Muscle of leg (tissue), 16 donors: ENCODE measurements at places on chromosomes 11 and 22. TPM values are rescaled to one million over a fixed set of nuclear protein-coding genes. Genes with fewer than 3 reads are reported as not detected.
A peak's percentile ranks its signal among the peaks of the same experiment; 100 is the strongest.

SCGB1D2 gene
- not detected for polyA plus RNA-seq

DNA sequence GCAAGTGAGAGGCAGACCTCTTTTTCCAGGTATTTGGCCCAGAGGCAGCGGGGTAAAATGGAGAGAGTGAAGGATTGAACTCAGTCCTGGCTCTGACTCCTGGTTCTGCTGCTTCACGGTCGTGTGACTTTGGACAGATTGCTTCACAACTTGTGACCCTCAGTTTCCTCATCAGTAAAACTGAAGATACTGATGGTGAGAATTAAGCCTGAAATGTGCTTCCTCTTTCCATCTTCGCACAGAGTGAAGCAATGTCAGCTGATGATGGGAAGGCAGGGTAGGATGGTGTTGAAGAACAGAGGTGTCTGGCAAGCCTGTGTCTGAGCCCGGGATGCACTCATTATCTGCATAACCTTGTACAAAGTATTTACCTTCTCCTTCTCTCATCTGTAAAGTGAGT is 59.0 kb downstream of the UBASH3B start:
- no peak for DNase-seq

- DNase-seq, result no peak
Measured at GRCh38 chr22:46681010-46681409, 57.0 kb downstream of the CERK start.

DEPDC7 gene
- 16.7 TPM for polyA plus RNA-seq

ROBO4 gene
- 37.4 TPM for polyA plus RNA-seq

DNA sequence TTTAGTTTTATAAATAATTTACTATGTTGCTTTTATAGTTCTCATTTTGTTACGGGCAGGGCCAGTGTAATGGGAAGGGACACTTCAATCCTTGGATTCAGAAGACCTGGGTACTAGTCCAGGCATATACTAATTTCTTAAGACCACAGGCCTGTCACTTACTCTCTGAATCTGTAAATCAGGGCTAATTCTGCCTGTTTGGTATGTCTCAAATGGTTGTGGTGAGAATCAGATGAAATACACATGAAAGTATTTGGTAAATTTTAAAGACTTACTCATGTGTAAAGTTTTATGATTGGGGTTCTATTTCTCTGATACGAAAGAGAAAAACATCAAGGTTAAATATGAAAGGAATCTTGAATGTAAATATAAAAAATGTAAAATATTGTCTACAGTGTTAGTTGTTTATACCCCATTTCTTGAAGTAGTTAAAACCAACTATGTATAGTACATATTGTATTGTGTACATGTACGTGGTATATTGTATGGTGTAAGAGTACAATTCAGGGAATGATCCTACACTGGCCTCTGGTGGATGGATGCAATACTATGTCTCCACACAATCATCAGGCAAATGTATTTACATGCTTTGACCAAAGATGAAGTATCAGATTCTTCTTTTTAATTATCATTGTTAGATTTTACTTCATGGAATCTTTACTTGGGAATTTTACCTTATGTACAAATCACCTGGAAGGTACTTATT is 24.5 kb upstream of the RAG2 start:
- DNase-seq, result peak; percentile 43

- no peak for DNase-seq
Measured at GRCh38 chr22:39241794-39242594, 2.8 kb downstream of the PDGFB start.

PTPRCAP gene
- polyA plus RNA-seq, result 1.5 TPM

- peak; percentile 15 for DNase-seq
Measured at GRCh38 chr11:119343726-119344125, 2.8 kb downstream of the MFRP start.
